ENCODE measurements at places on chromosomes 4 and X.
A peak's percentile ranks its signal among the peaks of the same experiment; 100 is the strongest.

- DNase-seq = no peak
Observed at GRCh38 chr4:56990109-56990905, 11.6 kb downstream of the POLR2B start.

DNA sequence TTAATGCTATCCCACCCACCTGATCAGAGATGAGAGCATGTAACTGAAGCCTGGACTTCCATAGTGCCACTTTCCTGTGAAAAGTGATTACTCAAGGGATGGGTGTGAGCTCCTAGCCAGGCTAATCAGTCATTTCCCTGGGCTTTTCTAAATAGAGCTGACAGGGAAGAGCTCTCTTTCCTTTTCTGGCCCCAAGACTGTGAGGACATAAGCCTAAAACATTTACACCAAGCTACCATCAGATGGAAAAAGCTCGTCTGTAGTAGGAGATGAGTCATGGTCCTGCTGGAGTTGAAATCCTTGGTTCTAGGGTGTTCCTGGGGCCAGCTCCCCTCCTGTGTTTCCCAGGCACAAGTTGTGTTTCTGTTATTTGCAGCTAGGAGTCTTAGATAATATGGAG, 52.4 kb upstream of the NDP start:
- DNase-seq = no peak

- no peak for DNase-seq
Observed at GRCh38 chrX:49995795-49996455, 73.5 kb downstream of the CLCN5 start.

GRCh38 chr4:6179362-6179761, 21.0 kb downstream of the JAKMIP1 start:
- DNase-seq = no peak

DNA sequence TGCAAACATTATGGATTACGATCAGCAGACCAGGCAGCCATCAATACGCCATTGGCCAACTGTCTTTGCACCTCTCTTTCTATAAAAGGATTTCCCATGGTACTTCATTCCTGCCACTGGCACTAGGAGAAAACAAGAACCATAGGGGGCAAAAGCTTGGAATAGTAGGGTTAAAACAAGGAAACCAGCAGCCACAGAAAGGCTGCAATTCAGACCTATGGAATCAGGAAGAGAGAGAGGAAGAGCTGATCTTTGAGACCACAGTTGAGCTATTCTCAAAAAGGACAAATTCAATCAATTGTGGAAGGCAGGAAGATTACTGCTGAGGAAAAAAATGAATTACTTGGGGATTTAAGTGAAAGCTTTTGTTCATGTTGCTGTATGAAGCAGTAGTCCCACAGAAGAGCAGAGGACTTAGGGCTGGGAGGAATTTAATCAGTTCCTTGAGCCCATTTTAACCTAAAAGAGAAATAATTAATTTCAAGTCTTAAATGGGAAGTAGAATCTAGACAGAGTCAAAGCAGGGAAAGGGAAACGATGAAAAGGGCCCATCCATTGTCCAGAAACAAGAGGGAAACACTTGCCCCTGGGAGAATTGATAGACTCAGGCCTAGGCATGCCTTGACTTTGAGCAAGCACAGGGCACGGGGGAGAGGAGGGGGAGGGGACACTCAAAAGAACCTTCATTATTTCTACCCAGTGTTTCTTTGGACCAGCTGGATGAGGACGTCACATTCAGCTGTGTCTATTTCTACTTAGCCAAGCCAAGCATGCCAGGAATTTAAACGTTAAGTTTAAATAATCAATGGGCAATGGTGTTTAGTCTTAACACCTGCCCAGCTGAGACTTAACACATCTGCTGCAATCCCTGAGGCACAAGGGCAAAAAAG, 50.7 kb downstream of the SCD5 start:
- peak; percentile 39 for DNase-seq

- no peak for DNase-seq
Observed at GRCh38 chr4:155616117-155616516, 50.5 kb upstream of the GUCY1A1 start.

- DNase-seq = no peak
Observed at GRCh38 chr4:146104541-146104940, 71.0 kb upstream of the LSM6 start.

DNA sequence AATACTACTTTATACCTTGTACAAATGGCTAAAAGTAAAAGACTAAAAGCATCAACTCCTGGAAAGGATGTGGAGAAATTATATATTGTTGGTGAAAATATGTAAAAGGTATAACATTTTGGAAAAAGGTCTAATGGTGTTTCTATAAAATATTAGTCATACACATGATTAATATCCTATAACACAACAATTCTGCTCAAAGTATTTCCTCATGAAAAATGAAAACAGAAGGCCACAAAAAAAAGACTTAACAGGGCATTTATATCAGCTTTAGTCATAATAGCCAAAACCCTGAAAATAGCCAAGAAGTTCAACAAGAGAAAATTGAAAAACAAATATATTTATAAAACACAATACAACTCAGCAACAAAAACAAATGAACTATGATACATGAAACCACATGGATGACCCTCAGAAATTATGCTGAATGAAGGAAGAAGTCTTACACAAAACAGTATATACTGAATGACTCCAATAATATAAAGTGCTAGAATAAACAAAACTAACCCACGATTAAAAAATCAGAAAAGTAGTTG, 38.8 kb downstream of the TBCK start:
- DNase-seq = no peak

- DNase-seq = no peak
Observed at GRCh38 chr4:177508662-177509061, 66.4 kb upstream of the AGA start.

GRCh38 chrX:10441464-10441863, 178.9 kb downstream of the MID1 start:
- DNase-seq = no peak

- DNase-seq = no peak
Observed at GRCh38 chr4:174657472-174657871, 135.2 kb upstream of the HPGD start.

DNA sequence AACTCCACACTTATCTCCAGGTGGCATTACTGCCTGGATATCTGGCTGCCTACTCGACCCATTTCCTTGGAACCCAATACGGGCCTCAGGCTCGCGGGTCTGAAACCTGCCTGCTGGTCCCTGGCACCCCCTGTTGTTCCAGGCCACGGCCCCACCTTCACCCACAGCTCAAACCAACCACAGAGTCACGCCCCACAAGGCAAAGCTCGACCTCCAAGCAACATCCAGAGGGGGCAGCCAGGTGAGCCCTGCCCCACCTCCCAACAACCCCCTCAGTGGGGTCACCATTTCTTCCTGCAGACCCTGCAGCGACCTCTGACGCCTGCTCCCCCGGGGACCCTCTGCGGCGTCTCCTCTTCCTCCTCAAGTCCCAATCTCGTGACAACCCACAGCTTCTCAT, 76.2 kb downstream of the WFS1 start:
- DNase-seq = no peak

GRCh38 chr4:73066928-73067327, 2.6 kb downstream of the COX18 start:
- DNase-seq = no peak

GRCh38 chr4:34771632-34772031, 1472.7 kb downstream of the ARAP2 start:
- DNase-seq = no peak

- DNase-seq = no peak
Observed at GRCh38 chr4:94933799-94934198, 176.0 kb downstream of the BMPR1B start.

- DNase-seq = no peak
Observed at GRCh38 chr4:176230836-176231235, 35.5 kb upstream of the SPATA4 start.

- DNase-seq = no peak
Observed at GRCh38 chr4:112182604-112183003, 37.4 kb downstream of the FAM241A start.

DNA sequence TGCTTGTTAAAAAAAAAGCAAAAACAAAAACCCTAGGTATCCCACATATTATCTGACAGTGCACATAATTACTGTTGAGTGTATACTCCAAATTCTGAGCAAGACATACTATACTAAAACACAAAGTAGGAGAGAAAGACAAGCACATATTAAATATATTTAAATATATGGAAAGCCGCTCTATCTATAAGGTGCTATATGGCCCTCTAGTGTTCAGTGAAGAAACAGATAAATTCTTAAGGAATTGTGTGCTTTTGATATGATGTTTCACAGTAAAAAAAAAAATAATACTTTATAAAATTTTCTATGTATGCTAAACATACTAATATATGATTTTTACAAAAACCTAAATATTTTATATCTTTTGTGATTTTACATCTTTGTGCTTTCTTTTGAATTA, 137.8 kb downstream of the FBXW7 start:
- no peak for DNase-seq

DNA sequence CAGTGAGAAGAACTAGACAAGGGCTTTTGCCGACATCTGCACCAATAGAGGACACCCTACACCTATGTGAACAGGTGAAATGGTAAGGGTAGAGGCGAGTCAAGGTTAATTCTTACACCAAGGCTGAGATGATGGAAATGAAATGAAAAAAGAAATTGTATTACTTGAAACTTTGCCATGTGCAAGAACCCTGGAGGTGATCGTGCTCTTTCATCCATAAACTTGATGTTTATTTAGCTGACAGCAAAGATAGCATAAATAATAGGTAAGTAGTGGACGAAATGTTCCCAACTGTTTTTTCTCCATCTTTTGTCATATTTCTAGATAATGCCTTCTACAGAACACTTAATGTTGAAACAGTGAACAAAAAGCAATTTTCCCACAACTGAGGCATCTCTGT, 162.5 kb downstream of the BANK1 start:
- DNase-seq = no peak

All from nucleus accumbens (tissue), 56 donors.